Activated CD8-positive, alpha-beta memory T cell treated with anti-CD3 and anti-CD28 coated beads for 1 hour (primary cell): ENCODE measurements at places on chromosomes 4 and X.

- no peak for DNase-seq
Observed at GRCh38 chr4:169258141-169258540, 12.6 kb downstream of the SH3RF1 start.

- DNase-seq = no peak
Observed at GRCh38 chrX:65017451-65017850, 41.2 kb upstream of the ZC4H2 start.

DNA sequence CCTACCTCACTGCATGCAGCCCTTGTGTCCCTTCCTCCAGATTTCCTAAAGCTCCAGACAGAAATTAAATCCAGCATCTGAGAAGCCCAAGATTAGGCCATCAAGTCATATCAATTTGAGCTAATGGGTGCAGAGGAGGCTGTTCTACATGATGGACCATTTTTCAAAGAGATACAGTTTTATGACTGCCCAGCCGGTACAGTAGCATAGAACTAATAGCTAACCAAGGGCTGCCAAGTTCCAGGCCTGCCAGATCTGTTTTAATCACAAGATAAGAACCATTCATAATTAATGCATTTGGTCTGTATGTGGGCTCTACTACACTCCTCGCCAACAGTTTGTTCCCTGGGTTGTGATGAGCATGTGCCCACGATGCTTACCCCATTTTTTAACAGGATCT lies 73.9 kb upstream of the PLAC1 start:
- DNase-seq = no peak

GRCh38 chrX:97638621-97639020 lies 754.9 kb downstream of the RPA4 start:
- DNase-seq = no peak

DNA sequence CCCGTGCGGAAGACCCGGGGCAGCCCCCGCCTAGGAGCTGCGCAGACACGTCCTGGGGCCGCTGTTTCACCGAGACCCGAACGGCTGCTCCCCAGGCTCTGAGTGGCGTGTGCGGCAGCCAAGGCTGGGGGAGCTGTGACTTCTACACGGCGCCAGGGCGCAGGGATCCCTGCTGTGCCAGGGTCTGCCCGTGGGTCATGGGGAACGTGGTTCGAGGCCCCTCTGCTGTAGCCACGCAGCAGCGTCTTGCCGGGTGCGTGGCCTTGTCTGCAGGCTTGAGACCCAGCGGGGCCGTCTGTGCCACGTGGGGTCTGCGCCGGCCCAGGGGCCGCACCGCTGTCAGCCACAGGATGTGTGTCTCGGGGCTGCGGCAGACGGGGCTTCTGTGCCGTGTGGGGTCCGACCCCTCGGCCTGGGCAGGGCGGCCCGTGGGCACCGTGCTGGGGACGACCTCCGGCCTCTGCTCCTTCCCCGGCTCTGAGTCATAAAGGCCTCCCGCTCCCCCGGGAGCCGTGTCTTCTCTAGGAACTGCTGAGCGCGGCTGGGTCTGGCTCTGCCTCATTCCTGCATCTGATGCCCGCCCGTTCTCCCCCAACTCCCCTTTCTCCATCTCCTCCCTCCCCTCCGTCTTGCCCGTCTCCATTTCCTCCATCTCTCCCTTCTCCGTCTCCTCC lies 12.7 kb upstream of the GTPBP6 start:
- no peak for DNase-seq

- no peak for DNase-seq
Observed at GRCh38 chrX:138128027-138128671, 562.2 kb downstream of the ZIC3 start.

GRCh38 chr4:174627473-174627872 lies 105.2 kb upstream of the HPGD start:
- DNase-seq = no peak

- no peak for DNase-seq
Observed at GRCh38 chr4:156173937-156174336, 220.3 kb upstream of the CTSO start.

DNA sequence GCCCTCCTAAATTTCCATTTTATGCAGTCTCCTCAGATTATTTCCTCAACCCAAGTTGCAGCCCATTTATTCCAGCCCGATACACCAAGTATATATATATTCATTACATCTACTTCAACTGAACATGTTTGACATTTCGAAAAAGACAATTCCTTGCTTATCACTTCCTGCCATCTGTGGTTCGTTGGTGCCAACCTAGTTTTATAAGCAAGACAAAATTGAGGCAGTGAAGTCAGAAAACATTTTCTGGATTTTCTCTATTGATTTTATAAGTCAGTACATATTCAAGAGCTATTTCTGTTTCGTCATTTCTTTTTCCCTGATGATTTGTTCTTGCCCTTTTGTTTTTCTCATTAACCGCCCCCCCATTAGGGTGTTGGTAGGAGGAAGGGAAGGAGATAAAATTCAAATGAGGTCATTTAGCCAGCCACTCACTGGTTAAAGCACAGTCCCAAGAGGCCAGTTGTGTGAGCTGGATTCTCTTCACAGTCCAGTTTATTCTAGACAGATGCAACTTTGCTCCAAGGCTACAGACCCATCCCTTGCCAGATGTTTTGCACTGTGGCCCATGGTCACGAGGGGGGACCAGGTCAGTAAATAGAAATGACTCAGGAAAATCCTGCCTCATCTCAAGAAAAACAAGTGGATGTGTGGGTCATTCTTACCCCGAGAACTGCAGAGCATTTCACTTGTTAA lies 20.3 kb upstream of the VEGFD start:
- no peak for DNase-seq

- no peak for DNase-seq
Observed at GRCh38 chrX:13590914-13591313, 21.5 kb downstream of the EGFL6 start.

GRCh38 chr4:156723951-156724668 lies 247.5 kb downstream of the PDGFC start:
- no peak for DNase-seq

GRCh38 chr4:125091101-125091500 lies 223.7 kb upstream of the FAT4 start:
- DNase-seq = no peak

GRCh38 chrX:132407691-132408090 lies 81.1 kb downstream of the MBNL3 start:
- DNase-seq = no peak

GRCh38 chr4:69617083-69617694 lies 22.3 kb downstream of the UGT2A2 start:
- DNase-seq = no peak

DNA sequence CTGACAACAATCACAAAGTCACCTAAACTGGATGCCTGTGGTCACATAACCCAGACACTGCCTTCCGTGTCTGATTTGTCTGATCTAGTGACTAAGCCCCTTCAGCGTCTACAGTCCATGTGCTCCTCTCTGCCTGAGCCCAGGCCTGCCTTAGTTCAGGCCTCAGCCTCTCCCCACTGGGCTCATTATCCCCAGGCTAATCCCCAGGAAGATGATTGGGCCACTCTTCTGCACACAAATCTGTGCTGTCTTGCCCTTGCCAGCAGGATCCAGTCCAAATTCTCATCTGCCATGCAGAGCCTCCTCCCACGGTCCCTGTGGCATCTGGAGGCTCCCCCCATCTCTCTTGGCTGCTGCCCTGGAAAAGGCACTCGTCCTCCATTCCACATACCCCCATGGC lies 96.5 kb downstream of the SLC2A9 start:
- DNase-seq = no peak

- DNase-seq = no peak
Observed at GRCh38 chr4:135553213-135553612, 1351.6 kb upstream of the PABPC4L start.

- no peak for DNase-seq
Observed at GRCh38 chr4:26839016-26839415, 21.6 kb upstream of the STIM2 start.

DNA sequence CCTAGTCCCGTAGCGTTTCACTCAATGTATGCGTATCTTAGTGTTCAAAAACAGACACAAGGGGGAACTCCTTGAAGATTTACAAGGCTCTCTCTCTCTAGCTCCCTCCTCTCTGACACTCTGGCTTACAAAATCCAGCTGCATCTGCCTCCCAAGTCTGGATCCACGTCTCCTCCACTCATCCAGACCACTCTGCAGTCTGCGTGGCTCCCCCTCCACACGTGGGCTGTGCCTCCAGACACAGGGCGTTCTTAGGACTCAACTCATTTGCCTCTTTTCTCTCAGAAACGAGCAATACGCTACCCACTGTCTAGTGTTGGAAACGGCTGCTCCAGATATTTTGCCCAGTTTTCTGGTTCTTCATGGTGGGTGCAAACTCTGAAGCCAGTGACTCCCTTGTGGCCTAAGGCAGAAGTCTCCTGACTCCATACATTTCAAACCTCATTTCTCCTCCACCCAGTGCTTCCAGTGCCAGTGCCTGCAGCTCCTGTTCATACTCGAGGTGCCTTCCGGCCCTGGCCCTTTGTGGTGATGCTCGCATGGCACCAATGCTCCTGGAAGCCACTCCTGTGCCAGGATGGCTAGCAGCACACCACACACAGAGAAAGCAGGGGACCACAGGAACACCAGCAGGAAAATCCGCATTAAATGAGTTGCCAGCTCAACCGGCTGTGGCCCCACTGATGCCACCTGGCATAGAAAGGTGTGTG lies 24.1 kb downstream of the NAT8L start:
- DNase-seq = no peak

- DNase-seq = no peak
Observed at GRCh38 chr4:184265546-184266351, 48.1 kb upstream of the ENPP6 start.

GRCh38 chr4:48369248-48369647 lies 27.9 kb downstream of the SLAIN2 start:
- no peak for DNase-seq

DNA sequence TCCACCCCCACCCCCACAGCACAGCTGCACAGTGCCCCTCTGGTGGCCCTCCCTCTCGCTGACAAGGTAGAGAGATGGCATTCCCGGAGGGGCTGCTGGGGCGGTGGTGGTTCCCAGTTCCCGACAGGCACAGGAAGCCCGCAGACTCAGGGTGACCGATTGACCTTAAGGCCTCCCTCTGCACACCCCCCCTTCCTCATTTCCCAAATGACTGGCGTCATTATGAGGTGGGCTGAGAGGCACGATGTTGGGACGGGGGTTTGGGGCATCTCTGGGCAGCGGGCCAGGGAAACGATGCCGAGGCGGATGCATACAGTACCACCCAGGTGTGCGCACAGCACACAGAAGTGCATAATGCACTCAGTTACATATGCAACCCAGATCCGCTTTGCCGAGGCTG lies 3.5 kb upstream of the TIMP1 start:
- DNase-seq = no peak

GRCh38 chrX:37349221-37350033 lies at the start of gene PRRG1:
Gene PRRG1 (plus strand): TSS chrX:37349364. CDS start chrX:37406250, 56,886 bp downstream.
- no peak for DNase-seq

DNA sequence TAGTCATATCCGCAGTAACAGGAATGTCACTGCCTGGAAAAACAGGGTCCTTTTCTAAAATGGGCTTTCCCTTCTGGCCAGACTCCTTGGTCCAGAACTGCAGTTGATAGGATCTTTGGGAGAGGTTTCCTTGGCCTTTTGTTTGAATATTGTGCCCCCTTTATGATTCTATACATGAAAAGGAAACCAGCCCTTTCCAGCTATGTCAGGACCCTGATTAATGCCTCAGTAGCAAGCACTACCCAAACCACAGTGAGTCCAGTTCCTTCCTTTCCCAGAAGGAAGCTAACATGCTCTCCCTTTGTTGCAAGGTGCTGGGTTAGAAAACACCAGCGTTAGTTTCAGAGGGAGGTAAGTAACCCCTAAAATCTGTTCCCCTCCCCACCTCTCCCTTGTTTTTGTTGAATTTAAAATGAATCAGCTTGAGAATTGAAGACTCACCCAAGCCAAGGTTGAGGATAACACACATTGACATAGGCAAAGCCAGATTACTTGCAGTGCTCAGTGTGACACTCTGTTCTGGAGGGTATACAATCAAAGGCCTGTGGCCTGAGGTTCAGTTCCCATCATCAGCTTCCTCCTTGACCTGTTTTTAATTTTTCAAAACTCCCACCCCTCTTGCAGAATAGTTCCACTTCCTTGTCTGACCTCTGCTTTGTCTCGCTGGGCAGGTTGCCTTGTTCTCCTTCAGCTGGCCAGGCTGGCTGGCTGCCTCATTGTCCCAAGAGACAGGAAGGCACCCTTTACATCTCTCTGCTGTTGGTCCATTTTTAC lies 87.6 kb upstream of the PLAC1 start:
- no peak for DNase-seq

DNA sequence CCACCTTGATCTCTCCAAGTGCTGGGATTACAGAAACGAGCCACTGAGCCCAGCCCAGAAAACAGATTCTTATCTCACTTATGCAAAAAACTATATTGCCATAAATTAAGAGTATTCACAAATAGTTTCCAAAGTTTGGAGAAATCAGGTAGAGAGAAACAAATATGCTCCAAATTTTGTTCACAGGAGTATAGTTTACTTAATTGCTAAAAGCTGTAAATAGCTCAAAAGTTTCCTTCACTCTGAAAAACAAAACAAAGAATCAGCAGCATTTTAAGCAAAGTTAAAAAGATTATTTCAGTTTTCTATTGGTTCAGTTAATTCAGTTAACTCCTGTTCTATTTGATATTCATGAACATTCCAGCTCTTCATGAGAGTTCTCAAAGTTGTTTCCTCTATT lies 18.5 kb upstream of the GRPEL1 start:
- DNase-seq = no peak

GRCh38 chr4:109232681-109233080 lies 69.8 kb downstream of the COL25A1 start:
- DNase-seq = no peak

DNA sequence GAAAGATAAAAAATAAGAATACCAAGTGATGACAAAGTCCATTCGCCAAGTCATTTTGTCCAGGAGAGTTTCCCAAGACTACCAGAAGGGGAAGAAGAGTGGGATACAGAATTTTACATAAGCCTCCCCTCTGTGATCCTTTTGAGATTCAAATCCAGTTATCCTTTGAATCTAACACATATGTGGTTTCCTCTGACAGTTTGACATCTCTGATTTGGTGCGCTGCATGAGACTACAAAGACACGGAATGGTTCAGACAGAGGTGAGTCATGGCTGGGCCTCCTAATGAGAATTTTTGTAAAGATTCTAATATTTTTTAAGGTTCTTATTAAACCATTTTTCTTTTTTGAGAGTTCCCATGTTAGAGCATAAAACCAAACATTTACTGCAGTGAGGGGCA lies 38.3 kb downstream of the SLC10A6 start:
- no peak for DNase-seq

GRCh38 chr4:174860588-174860987 lies 31.5 kb upstream of the GLRA3 start:
- DNase-seq = no peak

- no peak for DNase-seq
Observed at GRCh38 chr4:183097231-183098018, 1.6 kb upstream of the WWC2 start.

DNA sequence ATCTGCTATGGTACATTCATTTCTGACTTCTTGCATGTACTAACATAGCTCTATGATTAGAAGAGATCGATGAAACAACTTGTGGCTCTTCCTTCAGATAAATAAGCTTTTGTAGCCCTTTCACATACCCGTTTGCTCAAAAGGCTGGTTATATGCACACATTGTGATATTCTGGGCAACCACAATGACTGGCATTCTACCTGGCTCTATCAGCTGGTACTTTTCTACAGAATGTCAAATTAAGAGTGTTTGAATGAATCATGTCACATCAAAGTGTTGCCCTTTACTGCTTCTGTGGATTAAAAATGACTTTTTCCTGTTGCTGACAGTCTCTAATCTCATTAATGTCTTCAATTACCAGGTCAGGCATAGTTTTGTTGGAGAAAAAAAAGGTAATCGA lies 11.6 kb downstream of the PGRMC1 start:
- no peak for DNase-seq
